Right lung (tissue), 10 donors: ENCODE measurements at places on chromosomes 5 and 9. TPM values are rescaled to one million over a fixed set of nuclear protein-coding genes. Genes with fewer than 3 reads are reported as not detected.
A peak's percentile ranks its signal among the peaks of the same experiment; 100 is the strongest.

QRFP gene
- 0.32 TPM for polyA plus RNA-seq

DNA sequence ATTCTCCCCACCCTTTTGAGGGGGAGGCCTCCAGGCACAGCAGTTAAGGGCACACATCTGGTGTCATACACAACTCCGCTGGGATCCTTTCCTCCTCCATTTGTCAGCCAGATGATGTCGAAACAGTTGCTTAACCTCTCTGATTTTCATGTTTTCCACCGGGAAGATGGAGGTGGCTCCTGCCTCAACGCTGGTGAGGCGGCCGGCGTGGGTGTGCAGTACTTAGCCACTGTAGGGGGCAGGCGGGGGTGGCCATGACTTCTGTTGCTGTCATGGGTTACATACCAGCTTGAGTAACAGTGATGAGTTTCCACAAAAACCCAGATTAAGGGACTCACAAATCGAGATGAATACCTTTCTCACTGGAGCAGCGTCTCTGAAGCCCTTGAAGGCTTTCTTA is 63.1 kb upstream of the EPB41L4B start:
- DNase-seq, result no peak

DNA sequence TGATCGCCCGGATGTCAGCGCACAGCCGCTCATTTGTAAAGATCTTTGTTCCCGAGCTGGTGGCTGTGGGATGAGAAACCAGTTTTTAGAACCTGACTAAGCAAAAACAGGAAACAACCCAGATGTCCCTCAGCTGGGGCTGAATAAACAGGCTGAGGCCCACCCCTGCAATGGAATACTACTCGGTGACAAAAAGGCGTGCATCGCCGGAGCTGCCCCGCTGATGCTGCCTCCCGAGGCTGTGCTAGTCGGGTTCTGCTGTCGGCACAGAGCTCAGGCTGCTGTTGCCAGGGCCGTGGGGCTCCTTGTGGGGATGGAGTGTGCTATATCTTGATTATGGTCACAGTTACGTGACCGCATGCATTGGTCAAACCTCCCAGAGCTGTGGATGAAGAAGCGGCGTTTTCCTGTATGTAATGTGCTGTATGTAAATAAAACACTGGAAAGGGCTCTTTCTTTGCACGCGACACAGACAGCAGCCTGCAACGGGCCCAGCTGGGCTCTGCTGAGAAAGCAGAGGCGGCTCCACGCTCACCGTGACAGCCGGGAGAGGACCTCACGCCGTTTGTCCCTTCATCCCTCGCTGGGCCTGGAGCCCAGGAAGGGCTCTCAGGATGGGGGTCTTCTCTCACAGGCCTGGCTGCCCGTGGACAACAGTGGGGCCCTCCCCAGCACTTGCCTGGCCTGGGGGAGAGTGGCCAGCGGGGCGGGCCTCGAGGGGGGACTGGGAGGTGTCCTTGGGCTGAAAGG is 51.5 kb upstream of the RNU6ATAC start:
- peak; percentile 59 for DNase-seq

GRCh38 chr5:151023047-151023615 is 2.7 kb downstream of the GPX3 start:
- DNase-seq, result no peak

DNA sequence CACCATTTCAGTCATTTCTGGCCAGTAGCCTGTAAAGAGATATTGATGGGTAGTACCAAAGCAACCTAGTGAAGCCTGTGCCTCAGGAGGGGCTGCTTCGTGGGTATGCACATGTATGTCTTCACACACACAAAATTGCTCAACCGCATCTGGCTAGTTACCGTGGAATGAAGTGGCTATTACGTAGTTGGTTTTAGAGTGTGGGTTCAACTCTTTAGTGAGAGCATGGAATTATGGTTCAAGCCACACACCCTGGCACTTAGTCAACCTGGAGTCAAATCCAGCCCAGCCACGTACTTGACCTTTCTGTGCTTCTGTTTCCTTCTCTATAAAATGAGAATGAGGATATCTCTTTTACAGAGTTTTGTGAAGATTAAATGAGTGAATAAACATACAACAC is 174.9 kb downstream of the TTC39B start:
- DNase-seq, result peak; percentile 38

GRCh38 chr5:107384256-107384655 is 286.5 kb downstream of the EFNA5 start:
- DNase-seq, result no peak

STKLD1 gene
- polyA plus RNA-seq, result 2.6 TPM

GRCh38 chr5:138966236-138966985 is 91.3 kb upstream of the LRRTM2 start:
- DNase-seq, result no peak

DNA sequence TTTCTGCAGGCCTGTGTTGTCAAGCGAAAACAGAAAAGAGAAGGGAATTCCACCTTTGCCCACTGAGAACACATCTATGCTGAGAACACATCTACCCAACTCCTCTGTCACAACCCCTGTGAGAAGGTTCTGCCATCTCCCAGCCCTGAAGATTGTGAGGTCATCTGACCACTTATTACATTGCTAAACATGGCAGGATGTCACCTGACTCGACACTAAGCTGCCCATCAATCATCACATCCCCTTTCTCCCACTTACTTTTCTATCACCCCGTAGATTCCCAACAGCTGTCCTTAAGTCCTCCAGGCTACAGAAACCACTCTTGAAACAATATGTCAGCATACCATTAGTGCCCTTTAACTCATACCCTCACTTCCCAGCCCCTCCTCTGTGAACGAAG is 64.2 kb upstream of the PRSS3 start:
- DNase-seq, result no peak

- no peak for DNase-seq
Observed at GRCh38 chr5:171223927-171224326, 85.1 kb upstream of the TLX3 start.

SEMA6A gene
- 39.8 TPM for polyA plus RNA-seq

- DNase-seq, result no peak
Observed at GRCh38 chr9:37566716-37567115, 9.5 kb downstream of the FBXO10 start.

DNA sequence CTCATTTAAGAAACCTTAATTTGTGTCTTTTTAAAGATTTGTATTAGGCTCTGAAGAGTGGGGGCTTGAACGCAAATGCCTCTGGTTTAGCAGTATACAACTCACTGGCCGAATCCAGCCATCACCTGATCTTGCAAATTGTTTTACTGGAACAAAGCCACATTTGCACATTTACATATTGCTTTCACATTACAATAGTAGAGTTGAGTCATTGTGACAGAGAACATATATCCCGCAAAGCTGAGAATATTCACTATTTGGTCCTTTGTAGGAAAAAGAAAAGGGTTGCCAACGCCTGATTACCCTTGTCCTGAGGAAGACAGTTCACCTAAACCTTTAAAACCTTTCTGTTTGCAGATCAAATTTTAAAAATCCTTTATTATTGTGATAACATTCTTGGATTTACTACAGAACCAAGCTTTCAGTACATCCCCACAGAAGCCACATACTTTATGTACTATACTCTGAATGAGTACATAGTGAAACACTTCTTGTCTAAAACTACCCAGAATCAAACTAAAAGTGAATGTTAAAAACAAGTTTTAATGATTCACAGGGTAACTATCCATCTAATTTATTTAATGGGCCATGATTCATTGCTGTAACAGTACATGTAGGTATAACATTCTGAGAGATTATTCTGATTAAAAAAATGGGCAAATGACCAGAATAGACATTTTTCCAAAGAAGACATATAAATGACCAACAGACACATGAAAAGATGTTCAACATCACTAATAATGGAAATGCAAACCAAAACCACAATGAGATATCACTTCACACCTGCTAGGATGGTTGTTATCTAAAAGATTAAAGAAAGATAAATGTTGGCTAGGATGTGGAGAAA is 161.0 kb downstream of the SLC25A46 start:
- DNase-seq, result no peak

DNA sequence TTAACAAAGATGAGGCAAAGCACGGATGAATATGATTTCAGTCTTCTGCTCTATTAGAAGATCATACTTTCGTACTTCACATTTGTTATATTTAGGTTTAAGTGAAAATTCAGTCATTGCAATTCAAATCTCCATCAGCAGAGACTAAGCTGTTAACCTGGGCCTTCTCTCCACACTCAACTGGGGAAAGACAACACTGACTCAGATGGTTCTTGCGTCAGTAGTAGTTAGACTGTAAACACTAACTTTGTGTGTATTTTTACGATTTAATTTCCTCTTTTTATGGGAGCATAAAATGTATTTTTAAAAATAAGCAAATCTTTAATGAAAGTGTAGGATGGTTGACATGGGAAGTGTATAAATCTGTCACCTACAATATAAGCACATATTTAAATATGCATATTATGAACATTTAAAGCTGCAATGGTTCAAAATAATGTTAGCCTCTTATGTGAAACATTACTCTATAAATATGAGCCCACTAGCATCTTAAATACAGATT is 42.7 kb upstream of the ZNF608 start:
- DNase-seq, result no peak
